Endothelial cell of umbilical vein (primary cell): ENCODE measurements at places on chromosomes 4 and X. TPM values are rescaled to one million over a fixed set of nuclear protein-coding genes. Genes with fewer than 3 reads are reported as not detected.

DNA sequence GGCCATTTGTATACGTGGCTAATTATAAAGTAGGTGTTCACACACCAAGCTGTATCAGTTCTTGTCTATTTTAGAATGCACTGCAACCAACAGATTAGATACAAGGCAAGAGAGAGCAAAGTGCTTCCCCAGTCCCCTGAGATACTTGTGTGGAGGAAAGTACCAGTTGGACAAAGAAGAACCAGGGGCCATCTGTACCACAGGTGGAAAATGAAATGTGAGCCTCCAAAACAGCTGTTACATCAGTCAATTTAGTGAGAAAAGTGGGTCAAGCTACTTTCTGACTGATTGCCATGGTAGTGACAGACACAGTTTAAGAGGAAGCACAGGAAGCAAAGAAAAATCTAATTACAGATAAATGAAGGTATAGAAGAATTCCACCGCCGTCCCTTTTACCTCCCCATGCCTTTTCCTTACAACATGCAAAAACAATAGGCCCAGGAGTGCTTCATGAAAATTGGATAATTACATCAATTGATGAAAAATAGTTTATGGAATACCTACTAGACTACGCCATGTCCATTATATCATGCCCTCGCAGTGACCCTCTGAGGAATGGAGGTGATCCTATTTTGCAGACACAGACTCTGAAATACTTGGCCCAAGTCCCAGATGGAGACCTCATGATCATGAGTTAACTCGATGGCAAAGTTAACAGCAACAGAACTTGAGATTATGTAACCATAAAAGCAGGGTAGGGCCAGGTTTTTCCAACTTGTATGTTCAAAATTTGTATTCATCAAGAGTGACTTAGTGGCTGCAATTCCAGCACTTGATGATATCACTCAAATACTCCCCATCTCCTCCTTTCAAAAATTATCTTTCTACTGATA is 15.8 kb downstream of the SMPX start:
- DNase-seq = no peak

- peak; percentile 72 for DNase-seq
These were observed 72.1 kb downstream of the PRSS12 start for GRCh38 chr4:118280501-118281218.

DNA sequence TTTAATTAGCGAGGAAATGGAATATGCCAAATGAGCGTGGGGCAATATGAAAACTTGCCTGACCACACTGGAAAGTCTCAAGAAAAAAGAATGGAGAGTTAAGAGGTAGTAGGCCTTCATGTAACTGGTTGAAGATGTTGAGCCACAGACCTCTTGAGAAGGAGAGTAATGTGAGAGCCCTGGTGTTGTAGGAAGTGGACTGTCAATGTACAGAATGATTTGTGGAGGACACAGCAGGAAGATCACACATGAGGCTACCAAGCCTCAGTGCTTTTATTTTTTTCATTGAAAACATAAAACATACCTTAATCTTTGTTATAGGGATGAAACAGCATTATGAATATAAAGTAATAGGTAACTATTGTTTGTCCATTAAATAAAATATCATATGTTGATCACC is 331.6 kb downstream of the UNC5C start:
- DNase-seq = no peak

DNA sequence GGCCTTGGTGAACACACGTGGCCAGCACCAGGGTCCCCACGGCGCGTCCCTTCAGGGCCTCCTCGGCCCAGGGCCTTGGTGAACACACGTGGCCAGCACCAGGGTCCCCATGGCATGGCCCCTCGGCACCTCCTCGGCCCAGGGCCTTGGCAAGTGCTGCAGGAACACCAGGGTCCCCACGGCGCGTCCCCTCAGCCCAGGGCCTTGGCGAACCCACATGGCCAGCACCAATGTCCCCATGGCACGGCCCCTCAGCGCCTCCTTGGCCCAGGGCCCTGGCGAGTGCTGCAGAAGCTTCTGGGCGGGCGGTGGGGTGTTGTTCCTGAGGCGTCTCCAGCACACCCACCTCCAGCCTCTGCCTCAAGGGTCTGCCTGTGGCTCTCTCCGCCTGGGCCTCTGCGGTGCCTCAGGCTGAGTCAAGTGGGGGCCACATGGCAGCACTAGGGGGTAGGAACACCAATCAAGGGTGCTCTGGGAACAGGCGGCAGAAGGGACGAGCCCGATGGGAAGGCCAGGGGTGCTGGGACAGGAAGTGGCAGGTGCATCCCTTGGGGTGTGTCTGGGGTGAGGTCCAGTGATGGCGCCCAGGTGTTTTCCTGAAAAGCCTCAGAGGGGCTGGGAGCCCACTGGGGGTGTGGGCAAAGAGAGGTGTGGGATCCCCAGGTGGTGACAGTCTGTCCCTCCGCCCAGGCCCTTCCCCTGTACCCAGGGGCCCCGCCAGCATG is 41.8 kb upstream of the CPLX1 start:
- no peak for DNase-seq

DNA sequence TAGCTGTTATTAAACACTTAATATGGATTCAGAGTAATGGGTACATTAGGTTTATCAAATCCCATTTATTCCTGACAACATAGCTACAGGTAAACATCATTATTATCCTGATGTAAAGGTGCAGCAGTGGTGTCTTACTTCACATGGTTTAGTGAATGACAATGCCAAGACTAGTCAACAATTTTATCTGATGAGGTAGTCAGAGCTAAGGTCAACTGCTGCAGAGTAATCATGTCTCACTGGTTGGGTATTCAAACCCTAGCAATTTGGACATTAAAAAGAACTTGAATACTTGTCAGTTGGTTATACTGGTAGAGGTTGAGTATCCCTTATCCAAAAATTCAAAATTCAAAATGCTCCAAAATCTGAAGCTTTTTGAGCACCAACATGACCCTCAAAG is 117.6 kb downstream of the MAB21L2 start:
- DNase-seq = no peak

DNA sequence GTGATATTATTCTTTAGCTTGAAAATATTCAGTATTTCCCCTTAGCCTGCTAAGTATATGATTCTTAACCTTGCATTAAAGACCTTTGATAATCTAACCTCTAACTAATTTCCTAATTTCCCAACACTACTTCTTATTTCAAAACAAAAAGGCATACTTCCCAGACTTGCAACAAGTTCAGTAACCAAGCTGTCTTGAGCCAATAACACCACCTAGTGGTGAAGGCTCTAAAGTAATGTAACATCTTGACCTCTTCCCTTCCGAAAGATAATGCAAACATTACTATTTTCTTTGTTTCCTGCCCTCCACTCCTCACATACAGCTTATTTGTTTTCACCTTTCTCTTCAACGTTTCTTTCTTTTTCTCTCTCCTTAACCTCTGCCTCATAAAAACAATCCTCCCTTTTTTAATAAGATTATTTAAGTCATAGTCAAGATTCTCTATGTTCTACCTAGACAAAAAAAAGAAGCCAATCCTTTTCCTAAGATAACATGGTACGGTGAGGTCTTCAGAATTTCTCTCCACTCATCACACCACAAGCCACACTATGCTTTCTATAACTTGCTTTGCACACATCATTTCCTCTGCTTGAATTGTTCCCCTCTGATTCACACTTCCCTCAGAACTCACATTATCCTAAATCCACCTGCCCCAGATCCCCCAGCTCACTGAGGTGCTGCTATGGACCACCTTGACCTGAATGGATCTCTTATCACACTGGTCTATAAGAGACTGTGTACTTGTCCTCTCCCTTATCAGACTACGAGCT is 3.5 kb downstream of the FAT1 start:
- DNase-seq = no peak

Gene PNMA5
- polyA plus RNA-seq = not detected in 2 replicates

Gene VGLL1
- not detected in 2 replicates for polyA plus RNA-seq

Gene LRAT
- not detected in 2 replicates for polyA plus RNA-seq

Gene TBX22
- not detected in 2 replicates for polyA plus RNA-seq

Gene PGAM4
- 0.12 and 0.18 TPM in 2 replicates for polyA plus RNA-seq

Gene WDR19
- polyA plus RNA-seq = 27.0 and 27.1 TPM in 2 replicates
